ENCODE measurements at places on chromosomes 12 and 14.

DNA sequence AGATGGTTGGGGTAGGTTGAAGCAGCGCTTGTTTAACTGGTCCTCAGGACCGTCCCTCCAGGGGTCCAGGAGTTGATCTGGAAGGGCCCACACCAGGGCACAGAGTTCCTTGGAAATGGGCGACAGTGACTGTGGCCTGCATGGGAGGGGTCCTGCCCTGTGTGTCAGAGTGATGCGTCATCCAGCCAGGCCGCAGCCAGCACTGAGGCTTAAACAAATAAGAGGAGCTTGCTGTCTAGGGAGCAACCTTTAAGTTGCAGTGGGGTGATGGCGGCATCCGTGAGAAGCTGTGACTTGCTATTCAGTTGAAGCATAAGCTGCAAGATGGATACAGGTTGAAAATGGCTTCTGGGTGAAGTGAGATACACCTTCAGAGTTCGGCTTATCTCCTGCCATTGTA, 20.2 kb downstream of the DCAF4 start:
- no peak for DNase-seq

DNA sequence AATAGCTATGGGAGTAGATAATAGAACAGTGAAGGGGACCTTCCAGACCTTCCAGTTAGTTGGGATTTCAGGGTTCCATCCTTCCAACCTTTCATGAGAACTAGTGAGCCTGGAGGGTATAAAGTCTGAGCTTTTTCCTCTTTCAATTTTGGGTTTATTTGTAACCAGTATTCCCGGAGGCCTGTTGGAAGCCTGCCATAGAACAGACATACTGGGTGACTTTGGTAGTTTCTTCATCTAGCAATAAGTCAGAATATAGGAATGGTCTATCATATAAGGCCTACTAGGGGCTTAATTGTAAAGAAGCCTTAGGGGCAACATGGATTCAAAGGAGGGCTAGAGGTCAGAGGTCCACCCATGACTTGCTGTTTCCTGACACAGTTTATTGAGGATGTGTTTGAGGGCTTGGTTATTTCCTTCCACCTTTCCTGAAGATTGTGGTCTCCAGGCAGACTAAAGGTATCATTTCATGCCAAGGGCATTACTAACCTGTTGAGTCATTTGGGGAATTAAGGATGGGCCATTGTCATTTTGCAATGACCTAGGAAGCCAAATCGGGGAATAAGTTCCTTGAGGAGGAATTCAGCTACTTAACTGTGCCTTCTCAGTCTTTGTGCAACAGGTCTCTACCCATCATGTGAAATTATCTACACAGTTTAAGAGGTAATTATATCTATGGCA, 410.3 kb downstream of the SLC6A15 start:
- no peak for DNase-seq

- no peak for DNase-seq
These were observed 40.0 kb upstream of the RHOJ start for GRCh38 chr14:63164108-63164683.

- peak; percentile 13 for DNase-seq
These were observed 9.0 kb downstream of the RPS6KL1 start for GRCh38 chr14:74913986-74914573.

- DNase-seq = no peak
These were observed 114.0 kb downstream of the DACT1 start for GRCh38 chr14:58751788-58752187.

DNA sequence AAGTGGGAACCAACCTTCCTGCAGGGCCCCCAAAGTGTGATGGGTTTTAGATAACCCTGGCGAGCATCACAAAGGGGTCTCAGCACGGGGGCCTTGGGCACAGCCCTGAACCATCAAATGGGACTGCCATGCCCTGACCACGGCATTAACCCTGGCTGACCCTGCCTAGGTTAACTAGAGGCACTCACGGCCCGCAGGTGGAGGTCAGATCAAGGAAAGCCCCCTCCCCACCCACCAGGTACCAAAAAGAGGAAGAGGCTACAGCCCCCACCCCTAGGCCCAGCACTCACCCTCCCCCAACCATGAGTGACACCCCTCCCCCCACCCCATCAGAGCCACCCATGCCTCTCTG, 42.5 kb downstream of the CCNK start:
- DNase-seq = no peak

GRCh38 chr14:104001003-104001402, 58.7 kb upstream of the RD3L start:
- no peak for DNase-seq

DNA sequence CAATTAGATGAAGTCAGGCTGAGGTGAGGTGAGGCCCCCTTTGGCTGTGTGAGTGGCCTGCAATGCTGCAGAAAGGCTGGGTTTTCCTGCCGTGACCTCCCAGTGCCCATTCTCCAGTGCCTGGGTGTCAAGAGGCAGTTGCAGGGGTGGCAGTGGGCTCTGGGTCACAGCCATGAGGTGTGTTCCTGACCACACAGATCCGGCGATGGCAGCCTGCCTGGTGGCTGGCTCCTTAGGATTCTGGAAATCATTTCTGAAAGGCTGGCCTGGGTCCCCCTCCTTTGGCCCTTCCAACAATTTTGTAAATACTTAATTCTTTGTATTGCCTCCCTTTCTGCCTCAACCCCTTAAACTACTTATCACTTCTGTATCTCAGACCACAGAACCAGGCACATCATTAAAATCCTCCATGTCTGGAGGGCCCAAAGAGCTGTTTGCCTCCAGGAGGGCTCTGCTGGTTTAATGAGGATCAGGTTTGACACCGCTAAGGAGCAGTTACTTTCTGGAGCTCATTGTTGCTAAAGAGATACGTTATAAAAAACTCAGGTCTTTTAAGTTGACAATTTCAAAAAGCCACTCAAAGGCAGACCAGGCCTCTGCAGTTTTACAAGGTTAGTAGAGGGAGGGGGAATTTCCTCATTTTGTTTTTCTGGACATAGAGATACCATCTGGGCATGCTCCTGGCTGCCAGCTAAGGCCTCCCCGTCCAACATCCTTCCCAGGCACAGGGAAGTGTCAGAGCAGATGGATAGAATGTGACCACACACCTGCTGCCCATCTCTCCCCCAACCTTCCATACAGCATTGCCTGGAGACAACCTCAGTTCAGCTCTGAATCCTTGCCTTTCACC, 204.4 kb downstream of the FOXN3 start:
- no peak for DNase-seq

DNA sequence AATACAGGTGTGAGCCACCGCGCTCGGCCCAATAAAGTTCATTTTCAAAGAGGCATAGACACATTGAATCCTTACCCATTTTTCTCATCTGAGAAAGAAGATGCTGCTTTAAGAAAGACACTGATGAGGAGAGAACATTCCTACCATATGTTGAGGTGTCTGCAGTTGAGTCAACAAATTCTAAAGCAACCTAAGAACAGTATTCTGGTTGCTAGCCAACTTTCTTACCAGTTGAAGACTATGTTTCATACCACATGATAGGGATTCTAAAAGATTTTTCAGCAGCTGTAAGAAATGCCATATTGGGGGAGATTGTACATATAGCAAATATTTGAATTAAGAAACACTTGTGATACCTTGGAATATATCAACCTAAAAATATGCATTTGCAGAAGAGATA, 160.1 kb downstream of the SRGAP1 start:
- no peak for DNase-seq

DNA sequence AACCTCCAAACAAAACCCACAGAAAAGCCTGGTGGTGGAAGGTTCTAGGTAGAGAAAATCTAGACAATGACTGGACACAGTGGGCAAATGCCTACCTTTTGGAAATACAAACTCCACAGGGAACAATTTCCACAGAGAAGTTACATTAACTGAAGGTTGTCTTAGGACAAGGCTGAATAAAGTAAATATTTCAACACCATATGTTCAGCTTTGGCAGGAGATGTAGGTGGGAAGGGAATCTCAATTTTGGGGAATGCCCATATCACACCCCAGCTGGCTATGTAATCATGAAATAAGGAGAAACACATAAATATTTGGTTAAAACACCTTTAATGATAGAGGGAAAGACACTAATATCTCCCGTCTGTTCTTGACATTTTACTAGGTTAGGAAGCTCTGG, 5.4 kb downstream of the SALL2 start:
- DNase-seq = no peak

- DNase-seq = no peak
These were observed 5.5 kb upstream of the HDAC7 start for GRCh38 chr12:47825173-47825639.

DNA sequence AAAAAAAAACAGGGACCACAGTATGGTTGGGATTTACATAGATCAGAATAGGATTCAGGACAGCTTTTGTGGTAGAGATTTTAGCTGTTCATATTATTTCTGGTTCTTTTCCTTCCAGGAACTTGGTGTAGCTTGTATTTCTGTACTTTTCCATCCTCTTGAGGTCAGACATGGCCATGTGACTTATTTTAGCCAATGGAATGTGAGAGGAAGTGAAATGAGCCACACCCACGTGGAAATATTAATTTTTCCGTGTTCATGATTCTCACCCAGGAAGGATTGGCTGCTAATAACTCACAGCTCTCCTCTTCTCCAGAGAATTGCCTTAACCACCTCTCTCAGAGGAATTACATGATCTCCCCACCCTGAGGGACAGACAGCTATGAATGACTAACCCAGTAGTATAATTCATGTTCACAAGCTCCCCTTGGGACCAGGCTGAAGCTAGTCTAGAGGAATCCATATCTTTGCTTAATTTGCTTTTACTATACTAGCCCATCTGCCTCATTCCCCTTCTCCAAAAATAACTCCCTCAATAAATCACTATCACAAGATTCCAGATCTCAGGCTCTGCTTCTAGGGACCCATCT, 340.4 kb downstream of the NUAK1 start:
- no peak for DNase-seq

Data from NCI-H2081 (cell line).